PC-3 (cell line): ENCODE measurements at places on chromosomes 2 and 18.

DNA sequence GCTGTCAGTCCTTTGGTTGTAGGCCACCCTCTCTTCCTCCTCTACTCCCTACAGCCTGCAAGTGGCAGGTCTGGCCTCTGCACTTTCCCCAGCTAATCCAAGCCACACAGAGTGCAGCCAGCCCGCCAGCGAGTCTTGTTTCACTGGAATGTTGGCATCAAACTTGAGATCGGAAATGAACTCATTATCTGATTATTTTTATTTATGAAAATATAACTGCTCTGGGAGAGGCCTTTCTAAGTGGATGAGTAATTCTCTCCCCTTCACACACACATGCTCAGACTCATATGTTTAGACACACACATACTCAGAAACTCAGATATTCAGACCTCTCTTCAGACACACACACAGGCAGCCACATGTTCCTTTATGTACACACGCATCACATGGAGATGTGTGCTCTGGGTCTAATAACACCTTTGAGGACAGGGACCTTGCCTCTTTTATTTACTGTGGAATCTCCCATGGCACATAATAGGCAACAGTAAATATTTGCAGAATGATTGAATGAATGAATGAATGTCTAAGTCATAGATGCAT is 151.3 kb downstream of the ZFP36L2 start:
- DNase-seq, result peak; percentile 97

DNA sequence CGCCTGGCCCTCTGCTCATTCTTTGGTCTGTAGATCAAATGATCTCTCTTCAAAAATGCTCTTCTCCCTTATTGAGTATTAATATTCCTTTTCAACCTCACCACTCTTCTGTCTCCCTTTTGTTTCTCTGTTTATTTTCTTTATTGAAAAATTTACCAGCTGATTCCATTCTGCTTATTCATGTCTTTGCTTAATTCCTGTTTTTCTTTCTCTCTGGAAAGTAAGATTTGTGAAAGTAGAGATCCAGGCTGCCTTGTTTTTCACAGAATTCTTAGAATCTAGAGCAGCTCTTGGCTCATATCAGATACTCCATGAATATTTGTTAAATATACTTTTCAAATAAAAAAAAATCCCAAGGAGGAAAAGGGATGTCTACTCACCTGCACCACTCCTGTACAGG is 157.0 kb downstream of the DOCK10 start:
- DNase-seq, result no peak

GRCh38 chr2:20348542-20348941 is 2.1 kb downstream of the PUM2 start:
- DNase-seq, result no peak

- DNase-seq, result no peak
These were observed 331 bp downstream of the SERPINE2 start for GRCh38 chr2:224038830-224039079.

DNA sequence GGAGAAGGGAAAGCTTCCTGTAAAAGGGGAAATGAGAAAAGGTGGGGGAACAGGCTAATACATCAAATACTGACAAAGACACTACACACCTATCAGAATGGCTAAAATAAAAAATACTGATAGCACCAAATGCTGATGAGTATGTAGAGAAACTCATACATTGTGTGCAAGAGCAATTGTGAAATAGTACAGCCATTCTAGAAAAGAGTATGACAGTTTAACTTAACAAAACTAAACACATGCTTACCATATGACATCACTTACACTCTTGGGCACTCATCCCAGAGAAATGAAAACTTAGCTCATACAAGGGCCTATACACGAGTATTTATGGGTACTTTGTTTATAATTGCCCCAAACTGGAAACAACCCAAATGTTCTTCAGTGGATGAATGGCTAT is 53.4 kb downstream of the ZNF638 start:
- no peak for DNase-seq

- peak; percentile 88 for DNase-seq
These were observed 55.4 kb downstream of the COL5A2 start for GRCh38 chr2:189124175-189124574.

- peak; percentile 3 for DNase-seq
These were observed 58.6 kb downstream of the RELCH start for GRCh38 chr18:62245699-62246098.

GRCh38 chr2:112033600-112033999 is 21.5 kb upstream of the TMEM87B start:
- DNase-seq, result peak; percentile 60
